ENCODE measurements at places on chromosomes 7 and 10.
A peak's percentile ranks its signal among the peaks of the same experiment; 100 is the strongest.

DNA sequence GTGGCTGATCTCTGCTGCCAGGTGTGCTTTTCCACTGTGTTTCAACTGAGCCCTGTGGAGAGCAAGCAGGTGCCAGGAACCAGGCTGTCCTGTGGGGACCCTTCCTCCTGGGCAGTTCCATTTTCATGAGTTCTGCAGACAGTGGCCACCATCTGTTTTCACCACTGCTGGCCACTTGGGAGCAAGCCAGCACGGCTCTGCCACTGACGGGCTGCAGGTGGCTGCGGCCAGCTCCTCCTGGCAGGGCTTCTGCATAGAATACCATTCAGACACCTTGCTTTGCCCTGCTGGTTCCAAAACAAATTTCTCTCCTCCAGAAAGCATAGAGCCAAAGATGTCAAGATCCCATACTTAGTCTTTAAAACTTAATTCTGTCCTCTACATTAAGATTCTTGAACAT, 48.3 kb downstream of the LANCL2 start:
- no peak for DNase-seq

DNA sequence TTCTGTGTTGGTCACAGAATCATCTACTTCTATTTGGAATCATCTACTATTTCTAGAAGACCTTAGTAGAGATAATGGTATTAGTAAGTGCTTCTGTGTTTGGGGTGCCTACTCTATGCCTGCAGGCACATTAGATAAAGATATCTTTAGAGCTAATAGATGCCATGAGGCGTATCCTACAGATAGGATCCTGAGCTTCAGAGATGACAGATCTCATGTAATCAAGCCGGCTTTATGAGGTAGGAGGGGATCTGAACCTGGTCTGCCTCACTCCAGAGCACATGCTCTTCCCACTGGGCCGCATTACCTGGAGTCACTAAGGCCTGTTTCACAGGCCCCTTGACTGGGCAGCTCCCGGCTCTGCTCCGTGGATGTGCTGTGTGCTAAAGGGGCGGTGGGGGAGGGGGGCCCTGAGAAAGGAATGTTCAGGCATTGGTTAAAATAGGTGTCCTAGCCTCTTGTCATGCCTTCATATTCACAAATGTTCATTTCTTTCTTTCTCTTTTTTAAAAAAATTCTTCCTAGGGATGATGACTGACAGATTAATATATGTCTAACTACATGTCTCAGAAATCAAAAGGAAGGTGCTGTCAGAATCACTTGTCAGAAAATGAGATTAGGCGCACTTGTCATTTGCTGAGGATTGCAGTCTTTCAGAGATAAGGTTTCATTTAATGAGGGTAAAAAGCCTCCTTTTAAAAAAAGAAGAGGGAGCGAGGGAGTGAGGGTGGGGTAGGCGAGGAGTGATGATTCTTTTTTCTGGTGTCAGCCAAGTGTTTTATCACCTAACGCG, 458.0 kb upstream of the GALNT17 start:
- peak; percentile 41 for DNase-seq

DNA sequence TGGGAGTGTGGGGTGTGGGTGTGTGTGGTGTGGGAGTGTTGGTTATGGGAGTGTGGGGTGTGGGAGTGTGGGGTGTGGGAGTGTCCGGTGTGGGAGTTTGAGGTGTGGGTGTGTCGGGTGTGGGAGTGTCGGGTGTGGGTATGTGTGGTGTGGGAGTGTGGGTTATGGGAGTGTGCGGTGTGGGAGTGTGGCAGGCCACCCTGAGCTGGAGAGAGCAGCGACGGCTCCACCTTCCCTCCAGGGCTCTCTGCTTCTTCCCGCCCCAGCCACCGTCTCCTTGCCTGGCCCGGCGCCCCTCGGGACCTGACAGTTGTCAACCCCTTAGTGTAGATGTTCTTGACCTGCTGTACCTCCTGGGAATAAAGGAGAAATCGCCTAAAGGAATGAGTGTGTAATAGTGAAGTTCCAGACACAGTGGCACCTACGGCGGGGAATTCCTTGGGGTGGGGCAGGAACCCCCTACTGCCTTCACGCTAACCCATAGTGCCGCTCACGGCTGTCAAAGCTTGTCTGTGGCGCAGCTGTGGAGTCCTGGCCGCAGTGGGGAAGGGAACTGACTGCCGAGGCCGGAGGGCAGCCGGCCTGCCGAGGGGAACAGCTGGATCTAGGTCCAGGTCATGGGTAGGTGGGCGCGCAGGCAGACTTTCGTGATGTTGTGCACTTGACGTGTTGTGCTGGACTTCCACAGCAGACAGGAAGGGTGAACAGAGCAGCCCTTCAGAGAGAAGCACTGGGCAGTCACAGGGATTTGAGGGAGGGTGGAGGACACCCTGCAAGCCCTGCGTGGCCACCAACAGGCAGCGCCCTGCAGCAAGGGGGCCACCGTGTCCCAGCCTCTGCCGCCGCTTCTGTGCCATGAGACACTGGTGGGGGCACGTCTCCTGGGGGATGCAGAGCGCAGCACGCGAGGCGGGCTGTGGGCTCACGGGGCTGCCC, 49.0 kb upstream of the EN2 start:
- DNase-seq: no peak

GRCh38 chr10:6916601-6917000, 336.5 kb upstream of the PRKCQ start:
- no peak for DNase-seq
